ENCODE measurements at places on chromosomes 13 and 19.

DNA sequence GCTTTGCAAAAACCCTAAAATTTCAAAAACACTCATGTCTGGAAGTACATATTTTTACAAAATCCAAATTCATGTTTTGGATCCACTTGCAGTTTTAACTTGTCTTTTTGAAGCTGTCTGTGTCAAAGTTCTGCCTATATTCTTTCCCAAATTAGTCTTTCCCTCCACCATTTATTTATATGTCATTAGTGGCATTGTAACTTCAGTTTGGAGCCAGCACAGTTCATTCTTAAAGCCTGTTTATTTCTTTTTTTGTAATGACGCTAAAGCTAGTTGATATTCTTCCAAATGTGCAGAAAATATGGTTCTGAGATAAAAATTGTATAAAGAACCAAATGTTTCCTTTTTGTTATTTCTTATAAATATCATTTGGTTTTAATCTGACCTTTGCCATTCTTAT is 2039.3 kb downstream of the OLFM4 start:
- no peak for DNase-seq

DNA sequence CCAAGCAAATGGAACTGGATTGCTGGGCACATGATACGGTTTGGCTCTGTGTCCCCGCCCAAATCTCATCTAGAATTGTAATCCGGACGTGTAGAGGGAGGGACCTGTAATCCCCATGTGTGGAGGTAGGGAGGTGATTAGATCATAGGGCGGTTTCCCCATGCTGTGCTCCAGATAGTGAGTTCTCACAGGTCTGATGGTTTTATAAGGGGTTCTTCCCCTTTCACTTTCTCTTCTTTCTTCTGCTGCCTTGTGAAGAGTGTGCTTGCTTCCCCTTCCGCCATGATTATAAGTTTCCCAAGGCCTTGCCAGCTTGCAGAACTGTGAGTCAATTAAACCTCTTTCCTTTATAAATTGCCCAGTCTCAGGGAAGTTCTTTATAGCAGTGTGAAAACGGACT is 32.6 kb upstream of the MTIF3 start:
- no peak for DNase-seq

DNA sequence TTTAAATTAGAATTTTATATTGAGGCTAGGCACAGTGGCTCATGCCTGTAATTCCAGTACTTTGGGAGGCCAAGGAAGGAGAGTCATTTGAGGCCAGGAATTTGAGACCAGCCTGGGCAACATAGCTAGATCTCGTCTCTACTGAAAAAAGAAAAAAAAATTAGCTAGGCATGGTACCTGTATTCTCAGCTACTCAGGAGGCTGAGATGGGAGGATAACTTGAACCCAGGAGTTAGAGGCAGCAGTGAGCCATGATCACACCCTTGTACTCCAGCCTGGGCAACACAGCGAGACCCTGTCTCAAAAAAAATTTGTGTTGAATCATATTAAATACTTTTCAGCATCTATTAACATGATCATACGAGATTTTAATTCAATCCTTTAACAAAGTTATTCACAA is 4.9 kb downstream of the PMIS2 start:
- DNase-seq: no peak

GRCh38 chr13:90108547-90108946 is 1238.9 kb upstream of the MIR17HG start:
- DNase-seq: no peak

- DNase-seq: peak; percentile 69
Observed at GRCh38 chr19:10699650-10700335, 1.4 kb upstream of the QTRT1 start.

GRCh38 chr13:89181041-89181440 is 1509.9 kb downstream of the SLITRK5 start:
- DNase-seq: no peak
